ENCODE measurements at places on chromosomes 5 and 9.

DNA sequence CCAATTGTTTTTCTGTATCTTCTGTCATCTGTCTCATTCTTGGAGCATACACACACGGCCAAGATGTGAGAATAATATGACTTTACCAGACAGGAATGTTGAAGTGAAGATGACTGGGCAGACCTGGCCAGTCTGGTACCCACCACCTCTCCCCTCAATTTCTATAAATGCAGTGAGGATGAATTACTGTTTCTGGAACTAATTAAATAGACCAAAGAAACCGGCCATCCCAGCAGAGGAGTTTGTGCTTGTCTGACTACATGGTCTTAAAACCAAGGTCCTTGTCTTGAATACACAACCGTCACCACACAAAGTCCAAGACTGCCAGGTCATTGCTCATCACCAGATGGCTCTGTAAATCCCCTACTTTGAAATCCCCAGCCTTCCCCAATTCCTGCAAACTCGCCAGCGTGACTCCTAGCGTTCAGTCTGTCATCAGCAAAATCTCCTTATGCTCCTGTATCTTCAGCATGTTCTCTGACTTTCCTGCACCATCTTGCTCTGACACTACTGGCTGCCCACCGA, 147.2 kb downstream of the PDE4D start:
- no peak for DNase-seq

- DNase-seq = no peak
Observed at GRCh38 chr5:157718519-157718918, 12.7 kb upstream of the THG1L start.

DNA sequence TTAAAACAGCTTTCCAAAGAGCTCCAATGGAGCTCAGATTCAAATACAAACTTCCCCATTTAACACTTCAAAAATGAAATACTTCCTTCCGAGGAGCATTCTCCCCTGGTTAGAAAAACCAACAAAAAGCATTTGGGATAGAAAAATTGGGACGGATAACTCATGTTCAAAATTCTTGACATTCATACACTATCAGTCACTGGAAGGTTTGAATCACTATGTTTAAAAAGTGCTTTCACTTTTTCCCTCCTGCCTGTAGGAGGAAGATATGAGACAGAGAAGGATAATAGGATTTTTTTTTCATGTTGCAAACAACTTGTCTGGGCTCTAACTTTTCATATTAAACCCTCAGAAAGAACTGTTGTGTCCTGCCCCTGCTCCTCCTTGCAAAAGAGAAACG, 412.0 kb downstream of the ACTL7B start:
- DNase-seq = no peak

DNA sequence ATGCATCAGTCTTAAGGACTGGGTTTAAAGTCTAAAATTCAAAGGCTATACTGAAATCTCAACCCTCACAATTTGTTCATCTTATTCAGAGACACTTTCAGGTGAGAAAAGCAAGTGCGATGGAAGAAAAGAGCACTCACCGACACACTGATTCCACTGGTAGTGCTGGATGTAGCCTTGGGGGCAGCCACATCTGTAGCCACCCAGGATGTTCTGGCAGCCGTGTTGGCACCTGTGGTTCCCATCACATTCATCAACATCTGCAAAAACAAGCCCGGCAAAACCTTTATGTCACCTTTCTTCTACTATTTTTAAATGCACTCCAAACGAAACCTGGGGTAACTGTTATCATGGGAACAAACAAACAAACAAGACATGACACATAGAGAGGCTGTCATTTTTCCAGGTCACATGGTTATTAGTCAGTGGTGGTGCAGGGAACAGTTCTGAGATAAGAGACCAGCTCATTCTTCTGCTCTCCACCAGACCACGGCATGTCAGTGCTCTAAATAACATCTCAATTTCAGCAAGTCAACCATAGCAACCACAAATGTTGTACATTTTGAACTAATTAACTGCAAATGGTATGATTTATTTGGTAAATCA, 188.4 kb downstream of the SLC12A2 start:
- DNase-seq = no peak

- DNase-seq = no peak
Observed at GRCh38 chr5:110623874-110624273, 102.6 kb downstream of the TMEM232 start.

DNA sequence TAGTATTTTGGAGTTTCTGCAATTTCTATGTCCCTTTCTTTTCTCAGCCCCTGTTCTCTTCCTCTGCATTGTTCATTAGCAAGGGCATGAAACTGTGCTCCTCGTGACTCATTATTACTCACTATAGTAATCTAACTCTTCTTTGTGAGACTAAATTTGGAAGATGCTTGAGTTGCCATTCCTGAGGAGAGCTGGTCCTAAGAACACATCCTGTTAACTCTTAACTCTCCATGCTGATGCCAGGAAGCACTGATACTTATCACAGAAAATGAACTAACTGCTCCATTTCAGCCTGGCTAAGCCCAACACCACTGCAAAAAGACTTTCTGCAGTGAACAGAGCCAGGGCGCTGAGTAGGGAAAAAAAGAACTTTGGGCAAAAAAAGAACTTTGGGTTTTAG, 10.6 kb upstream of the CSNK1A1 start:
- no peak for DNase-seq

DNA sequence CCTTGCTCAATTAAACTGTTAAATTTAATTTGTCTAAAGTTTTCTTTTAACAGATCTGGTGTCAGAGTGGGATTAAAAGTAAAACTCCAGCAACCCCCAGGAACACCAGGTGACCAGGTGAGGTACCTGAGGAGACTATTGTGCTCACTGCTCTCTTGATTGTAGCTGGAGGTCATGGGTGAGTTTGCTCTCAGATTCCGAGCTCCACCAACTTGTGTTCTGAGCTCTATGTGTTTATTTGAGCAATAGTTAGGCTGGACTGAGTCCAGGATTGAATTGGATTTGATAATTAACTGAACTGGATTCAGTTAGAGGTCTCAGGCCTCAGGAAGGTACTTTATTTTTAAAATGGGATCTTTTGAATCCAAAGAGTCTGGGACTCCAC, 17.9 kb upstream of the SCGB3A2 start:
- DNase-seq = no peak

GRCh38 chr9:113364951-113365350, 11.8 kb downstream of the HDHD3 start:
- no peak for DNase-seq

GRCh38 chr9:134585746-134586706, 55.6 kb upstream of the COL5A1 start:
- DNase-seq = no peak

All from stimulated activated CD4-positive, alpha-beta T cell treated with anti-CD3 and anti-CD28 coated beads, Interleukin-15, amount 100 ng/mL, for 1 hour (primary cell).